NCI-H1092 (cell line): ENCODE measurements at places on chromosomes 1 and 21.
A peak's percentile ranks its signal among the peaks of the same experiment; 100 is the strongest.

DNA sequence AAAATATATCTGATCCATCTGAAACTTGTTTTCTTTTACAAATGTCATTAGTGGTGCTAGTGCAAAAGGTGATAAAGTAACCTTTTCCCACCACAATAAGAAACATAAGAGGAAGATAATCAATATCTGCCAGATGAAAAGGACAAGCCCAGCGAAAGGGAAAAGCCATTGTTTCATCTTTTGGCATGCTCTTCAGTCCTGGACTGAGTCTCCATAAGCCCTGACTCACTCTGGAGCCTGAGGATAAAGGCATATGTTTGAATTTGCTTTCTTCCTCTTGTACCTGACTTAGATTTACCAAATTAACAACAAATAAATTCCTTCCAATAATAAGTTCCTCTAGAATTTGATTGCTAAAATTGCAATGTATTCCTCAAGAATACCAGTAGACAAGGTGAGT lies 13.6 kb downstream of the DNAJC11 start:
- DNase-seq, result no peak

- no peak for DNase-seq
Observed at GRCh38 chr1:112548547-112548946, 39.8 kb downstream of the WNT2B start.

GRCh38 chr1:155650231-155650757 lies 38.3 kb downstream of the YY1AP1 start:
- DNase-seq, result no peak

- no peak for DNase-seq
Observed at GRCh38 chr1:167332503-167332902, 111.8 kb downstream of the POU2F1 start.

- DNase-seq, result no peak
Observed at GRCh38 chr1:204316164-204316563, 43.6 kb downstream of the PLEKHA6 start.

DNA sequence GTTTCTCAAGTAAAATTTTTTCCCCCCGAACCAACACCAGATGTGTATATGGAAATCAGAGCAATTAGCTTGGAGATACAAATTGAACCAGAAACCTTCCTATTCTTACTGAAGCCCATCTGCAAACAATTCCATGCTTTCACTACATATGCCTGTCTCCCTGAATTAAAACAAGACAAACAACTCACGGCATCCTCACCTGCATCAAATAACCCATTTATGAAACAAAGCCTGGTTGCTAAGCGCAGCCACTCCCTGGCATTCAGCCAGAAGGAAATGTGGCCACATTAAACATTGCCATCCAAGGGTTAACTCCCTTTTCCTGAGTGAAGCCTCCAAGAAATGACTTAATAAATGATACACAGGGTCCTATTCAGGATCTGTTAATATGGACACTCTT lies 55.3 kb downstream of the APP start:
- peak; percentile 87 for DNase-seq

DNA sequence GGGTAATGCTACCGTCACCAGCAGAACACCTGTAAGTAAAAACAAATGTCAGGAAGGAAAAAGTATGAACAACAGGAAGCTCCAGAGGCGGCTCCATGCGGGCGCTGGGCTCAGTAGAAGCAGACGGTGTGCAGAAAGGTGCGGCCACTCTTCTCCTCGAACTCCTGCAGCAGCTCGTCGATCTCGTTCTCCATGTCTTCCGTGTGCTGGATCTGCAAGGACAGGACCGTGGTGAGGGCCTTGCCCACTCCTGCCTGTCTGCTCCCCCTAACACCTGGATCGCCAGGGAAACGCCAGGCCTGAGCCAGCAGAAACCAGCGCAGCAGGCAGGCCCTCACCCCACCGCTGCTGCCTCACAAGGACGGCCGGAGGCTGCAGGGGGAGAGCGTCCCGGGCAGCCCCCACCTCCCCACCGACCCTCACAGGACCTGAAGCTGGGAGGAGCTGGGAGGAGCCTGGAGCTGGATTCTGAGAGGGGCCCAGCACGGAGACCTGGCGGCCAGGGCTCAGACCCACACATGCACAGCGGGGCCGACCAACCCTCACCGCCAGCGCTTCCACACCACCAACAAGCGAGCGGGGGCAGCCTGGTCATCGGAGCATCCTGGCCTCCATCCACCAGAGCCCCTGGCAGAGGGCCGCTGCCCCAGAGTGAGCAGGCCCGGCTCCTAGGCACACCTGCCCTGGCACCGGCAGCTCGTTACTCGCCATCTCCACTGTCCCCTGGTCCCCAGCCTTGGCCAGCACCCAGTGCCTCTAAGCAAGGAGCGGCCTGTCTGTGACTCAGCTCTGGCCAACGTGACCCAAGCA lies 1.7 kb upstream of the TMEM240 start:
- DNase-seq, result no peak

GRCh38 chr1:17735348-17735747 lies 19.8 kb upstream of the ACTL8 start:
- DNase-seq, result no peak

GRCh38 chr1:97926017-97926708 lies 5.3 kb upstream of the DPYD start:
- DNase-seq, result no peak

- no peak for DNase-seq
Observed at GRCh38 chr1:100134872-100135271, 1.9 kb downstream of the TRMT13 start.

GRCh38 chr1:107871259-107871658 lies 93.7 kb downstream of the VAV3 start:
- DNase-seq, result no peak

GRCh38 chr1:201307231-201307630 lies 23.9 kb downstream of the PKP1 start:
- DNase-seq, result no peak

DNA sequence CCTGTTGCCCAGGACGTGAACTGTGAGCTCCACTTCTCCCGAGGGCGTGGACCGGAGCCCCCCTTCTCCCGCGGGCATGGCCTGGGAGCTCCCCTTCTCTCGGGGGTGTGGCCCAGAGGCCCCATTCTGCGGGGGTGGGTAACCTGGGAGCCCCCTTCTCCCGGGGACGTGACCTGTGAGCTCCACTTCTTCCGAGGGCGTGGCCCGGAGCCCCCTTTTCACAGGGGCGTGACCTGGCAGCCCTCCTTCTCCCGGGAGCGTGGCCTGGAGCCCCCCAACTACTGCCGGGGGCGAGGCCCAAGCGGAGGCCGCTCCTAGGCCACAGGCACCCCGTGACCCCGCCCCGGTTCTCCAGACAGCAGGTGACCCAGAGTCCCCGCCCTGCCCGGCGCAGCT lies 320 bp downstream of the C1orf174 start:
- DNase-seq, result no peak

- DNase-seq, result no peak
Observed at GRCh38 chr1:232965124-232965911, 14.9 kb downstream of the NTPCR start.

DNA sequence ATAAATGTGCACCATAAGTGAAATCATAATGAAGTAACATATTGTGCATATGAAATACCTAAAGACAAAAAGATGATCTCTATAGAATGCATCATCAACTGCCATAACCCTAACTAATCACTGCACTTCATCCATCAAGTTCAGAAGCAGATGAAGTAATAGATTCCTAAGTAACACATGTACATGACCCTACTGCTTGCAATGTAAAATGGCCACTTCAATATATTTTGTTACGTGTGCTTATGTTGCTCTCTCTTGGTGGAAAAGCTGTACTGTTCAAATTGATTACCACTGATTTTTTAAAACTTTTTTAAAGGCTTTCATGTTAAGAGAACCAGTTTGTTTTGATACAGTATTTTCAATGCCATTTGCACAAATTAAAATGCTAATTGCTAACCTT lies 141.8 kb downstream of the TTLL7 start:
- no peak for DNase-seq
